RPMI8226 (cell line): ENCODE measurements at places on chromosomes 16 and 17.

DNA sequence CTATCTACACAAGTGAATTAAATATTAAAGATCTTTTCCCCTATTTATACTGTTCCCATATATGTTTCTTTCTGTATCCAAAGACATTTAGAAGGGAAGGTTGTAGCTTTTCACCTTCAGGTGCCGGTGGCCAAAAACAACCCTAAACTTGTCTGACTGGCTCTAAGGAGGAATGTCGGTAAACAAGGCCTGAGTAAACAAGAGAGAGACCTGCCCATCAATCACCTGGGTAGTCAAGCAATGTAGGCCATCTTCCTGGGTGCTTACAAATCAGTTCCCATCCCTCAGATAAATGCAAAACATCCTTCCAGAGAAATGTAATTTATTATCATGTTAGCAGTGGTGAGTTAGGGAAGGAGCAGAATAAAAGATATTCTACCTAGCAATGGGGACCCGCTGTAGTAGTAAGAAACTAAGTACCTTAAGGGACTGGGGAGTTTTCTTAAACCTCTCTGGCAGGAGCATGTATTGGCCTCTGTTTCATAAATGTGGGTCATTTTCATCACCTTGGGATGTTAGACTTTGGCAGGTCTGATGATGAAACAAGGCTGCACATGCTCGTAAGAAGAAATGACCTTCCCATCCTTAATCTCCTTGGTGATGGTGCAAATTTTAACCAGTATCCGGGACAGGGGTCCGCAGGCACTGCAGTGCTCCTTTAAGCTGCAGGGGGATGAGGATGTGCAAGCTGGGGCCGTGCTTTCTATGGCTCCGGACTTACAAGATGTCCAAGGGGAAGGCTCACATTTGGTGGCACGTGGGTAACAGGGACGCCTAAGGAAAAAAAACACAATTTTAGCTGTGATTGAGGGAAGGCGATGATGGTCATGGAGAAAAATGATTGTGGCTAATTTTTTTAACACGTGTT lies 8.4 kb downstream of the KRT39 start:
- DNase-seq: no peak

GRCh38 chr16:6195966-6196365 lies 1098.4 kb upstream of the EEF2KMT start:
- DNase-seq: no peak

DNA sequence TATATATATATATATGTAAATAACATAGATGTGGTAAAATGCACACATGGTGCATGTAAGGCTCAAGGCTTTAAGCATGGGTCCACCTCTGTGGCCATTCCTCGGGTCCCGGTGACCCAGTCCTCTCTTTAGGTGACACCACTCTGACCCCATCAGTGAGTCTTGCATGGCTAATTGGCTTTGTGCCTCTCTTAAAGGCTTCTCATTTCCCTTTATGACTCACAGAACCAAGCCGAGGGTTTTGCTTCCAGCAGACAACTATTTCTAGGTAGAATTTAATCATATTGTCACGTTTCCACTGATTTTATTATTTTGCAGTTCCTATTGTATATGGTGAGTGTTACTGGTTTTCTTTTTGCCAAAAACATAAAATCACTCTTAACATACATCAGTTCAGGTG lies 59.7 kb downstream of the PLCG2 start:
- DNase-seq: peak; percentile 34

DNA sequence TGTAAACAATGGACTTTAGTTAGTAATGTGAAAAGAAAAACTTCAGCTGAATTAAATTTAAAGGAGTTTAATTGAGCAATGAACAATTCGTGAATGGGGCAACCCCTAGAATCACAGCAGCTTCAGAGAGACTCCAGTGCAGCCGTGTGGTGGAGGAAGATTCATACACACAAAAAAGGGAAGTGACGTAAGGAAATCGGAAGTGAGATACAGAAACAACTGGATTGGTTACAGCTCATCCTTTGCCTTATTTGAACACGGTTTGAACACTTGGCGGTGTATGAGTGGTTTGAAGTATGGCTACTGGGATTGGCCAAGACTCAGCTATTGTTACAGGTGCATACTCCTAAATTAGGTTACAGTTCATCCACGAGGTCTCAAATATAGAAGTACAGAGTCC lies 460.4 kb upstream of the ASIC2 start:
- DNase-seq: peak; percentile 25

DNA sequence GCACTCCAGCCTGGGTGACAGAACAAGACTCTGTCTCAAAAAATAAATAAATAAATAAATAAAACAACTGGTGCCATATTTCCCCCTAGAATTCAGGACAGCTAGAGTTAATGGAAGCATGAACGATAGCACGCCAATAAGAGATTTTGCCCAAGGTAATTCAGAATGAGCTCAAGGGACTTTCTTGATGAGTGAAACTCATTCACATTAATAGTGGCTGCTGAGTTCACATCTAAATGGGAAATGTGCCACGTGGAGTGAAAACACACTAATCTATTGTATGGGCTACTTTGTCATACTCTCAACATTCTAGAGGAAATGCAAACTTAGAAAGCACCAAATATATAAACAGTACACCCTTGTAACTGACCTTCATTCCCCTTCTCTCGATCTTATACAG lies 47.4 kb upstream of the PSMD7 start:
- no peak for DNase-seq

- no peak for DNase-seq
Measured at GRCh38 chr17:603406-604114, 111.1 kb downstream of the VPS53 start.

GRCh38 chr17:44487170-44487569 lies 16.0 kb downstream of the GPATCH8 start:
- no peak for DNase-seq

GRCh38 chr16:72666267-72666666 lies 381.7 kb downstream of the ZFHX3 start:
- no peak for DNase-seq

DNA sequence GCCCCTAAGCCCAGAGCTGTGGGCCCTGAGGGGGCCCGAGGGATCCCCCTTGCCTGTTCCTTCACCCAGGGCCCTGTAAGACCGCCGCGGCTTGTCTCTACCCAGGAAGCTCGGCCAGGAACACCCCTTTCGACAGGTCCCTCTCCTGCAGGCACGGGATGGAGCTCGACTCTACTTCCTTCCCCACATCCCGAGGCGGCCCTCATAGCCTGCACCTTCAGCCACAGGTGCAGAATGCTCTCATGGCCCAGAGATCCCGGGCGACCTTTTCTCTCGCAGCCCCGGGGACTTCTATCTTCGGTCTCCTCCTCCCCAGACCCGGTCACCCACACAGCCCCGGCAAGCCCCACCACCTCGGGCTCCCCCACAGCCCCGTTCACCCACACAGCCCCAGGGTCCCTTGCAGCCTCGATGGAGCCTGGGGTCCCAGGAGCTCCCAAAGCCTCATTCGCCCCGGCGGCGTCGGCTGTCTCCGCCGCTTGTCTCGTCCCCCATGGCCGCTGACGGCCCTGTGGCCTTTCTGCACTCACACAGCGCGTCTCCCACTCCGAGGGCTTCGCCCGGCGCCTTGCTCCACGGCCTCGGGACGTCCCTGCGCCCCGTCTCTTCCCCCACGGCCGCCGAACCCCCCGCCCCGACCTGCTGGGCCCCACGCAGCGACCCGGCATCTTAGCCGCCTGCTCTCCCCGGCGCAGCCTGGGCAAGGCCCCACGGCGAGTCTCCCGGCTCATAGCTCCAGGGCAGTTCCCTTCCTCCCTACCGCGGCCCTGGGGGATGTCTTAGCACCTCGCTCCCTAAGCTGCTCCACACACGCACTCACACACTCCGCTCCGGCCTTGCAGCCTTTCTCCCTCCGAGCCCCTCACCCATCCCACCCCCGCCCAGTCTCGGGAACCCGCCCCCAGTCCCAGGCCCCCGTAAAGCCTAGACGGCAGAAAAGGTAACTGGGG lies 650 bp downstream of the KIAA0753 start:
- peak; percentile 43 for DNase-seq

GRCh38 chr16:30621765-30622164 lies 11.6 kb upstream of the ZNF689 start:
- no peak for DNase-seq

GRCh38 chr16:491220-491919 lies 36.1 kb upstream of the CAPN15 start:
- no peak for DNase-seq

DNA sequence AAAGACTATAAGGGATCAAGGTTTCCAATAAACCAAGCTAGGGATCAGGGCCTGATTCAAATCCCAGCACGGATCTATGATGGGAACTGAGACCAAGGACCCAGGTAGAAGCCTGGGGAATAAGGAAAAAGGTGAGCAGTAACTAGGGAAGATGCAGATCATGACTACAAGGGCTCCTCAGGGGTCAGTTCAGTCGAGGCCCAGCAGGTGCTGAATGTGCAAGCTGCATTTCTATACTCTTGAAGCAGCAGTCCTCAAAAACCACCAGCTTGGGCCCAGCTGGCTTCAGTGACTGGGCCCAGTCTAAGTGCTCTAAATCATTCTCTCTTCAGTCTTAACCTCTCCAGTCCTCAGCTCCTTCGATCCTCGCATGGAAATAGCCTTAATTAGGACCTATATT lies 228.8 kb upstream of the AXIN2 start:
- DNase-seq: no peak

DNA sequence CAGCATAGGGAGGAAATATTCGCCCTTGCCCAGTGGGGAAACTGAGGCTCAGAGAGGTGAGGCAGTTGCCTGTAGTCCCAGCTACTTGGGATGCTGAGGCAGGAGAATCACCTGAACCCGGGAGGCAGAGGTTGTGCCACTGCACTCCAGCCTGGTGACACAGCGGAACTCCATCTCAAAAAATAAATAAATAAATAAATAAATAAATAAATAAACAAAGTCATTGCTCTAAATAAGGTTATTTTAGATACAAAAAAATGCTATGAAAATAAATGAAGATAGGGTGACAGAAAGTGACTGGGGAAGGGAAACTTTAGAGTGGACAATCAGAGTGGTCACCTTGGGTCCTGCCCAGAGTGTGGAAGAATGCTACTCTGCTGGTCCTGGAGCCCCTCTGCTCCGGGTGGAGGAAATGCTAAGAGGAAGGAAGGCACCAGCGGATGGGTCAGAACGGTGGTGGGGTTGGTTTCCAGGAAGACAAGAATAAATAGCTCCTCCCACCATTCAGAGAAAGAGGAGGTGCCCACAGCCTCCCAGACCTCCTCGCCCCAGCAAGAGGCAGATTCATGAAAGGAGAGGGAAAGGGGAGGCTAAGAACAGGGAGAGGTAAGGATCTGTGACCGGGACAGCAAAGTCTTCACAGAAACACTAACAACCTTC lies 17.6 kb downstream of the TRPV3 start:
- DNase-seq: no peak

DNA sequence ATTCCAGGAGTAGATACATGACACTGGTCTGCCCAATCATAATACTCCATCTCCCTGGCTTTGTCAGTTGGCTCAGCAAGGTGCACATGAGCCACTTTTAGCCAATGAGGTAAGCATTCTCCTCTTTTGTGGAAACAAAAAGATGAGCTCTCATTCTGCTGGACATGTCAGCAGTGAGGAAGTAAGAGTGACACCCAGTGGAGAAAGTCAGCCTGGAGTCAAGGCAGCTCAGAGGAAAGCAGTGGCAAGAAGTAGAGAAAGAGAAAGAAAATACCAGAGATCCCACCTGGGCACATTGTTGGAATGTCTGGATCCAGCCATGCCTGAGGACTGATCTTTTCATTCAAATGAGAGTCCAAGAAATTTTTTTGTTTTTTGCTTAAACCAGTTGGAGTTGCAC lies 496.9 kb upstream of the C16orf82 start:
- DNase-seq: peak; percentile 20

DNA sequence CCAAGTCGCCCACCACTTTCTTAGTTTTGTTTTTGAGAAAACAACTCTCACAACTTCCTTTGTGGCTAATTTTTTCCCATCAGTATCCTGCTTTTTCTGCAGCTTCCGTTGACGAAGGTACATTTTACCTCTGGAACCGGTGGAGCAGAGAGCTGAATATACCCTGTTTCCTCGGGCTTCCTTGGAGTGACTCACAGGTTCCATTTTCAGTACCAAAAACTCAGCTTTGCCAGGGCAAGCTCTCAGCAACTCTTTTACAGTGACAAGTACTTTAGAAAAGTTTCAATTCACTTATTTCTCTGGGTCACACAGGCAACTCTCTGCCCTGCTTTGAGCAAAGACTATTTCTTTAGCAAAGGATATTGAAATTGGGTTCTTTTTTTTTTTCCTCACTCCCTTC lies 318.9 kb downstream of the SNX29 start:
- DNase-seq: no peak

DNA sequence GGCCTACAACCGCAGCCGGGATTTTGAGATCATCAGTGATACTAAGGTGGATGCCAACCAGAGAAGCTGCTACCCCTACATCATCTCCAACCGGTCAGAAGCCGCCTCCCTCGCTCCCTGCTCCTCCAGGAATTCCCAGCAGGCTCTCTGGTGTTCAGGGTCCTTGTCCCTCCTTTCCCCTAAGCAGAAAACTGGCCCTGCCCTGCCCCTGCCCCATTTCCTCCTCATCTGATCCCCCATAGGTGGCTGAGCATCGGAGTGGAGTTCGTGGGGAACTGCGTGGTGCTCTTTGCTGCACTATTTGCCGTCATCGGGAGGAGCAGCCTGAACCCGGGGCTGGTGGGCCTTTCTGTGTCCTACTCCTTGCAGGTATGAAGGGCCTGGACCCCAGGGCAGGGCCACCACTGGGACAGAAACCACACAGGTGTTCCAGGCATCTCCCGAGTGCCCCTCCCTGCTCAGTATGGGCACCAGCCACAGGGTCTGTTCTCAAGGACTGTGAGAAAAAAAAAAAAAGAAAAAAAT lies 29.8 kb downstream of the ANKRD40 start:
- no peak for DNase-seq

DNA sequence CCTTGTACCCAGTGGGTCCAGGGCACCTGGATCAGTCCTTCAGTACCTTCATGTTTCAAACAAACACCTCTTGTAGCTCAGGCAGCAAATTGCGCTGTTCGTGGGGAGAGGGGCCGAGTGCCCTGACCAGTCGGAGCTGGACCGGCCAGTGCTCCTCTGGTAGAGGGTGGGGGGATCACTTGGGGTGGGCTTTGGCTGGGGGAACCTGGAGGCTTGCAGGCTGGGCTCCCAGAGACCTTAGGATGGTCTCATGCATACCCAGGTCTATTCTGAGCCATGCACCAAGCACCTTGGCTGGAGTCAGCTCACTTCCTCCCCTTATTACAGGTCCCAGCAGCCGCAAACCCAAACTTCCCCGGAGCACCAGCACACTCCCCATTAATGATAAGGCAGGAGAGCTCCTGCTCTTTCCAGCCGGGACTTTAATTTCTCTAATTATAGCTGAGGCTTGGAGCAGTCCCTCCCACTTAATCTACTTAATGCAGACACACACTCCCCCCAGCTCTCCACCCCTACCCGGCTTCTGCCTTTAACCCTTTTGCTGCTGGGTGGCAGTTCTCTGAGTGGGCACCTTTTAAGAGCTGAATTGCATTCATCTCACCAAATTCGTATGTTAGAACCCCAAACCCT lies 26.3 kb upstream of the MGAT5B start:
- no peak for DNase-seq

DNA sequence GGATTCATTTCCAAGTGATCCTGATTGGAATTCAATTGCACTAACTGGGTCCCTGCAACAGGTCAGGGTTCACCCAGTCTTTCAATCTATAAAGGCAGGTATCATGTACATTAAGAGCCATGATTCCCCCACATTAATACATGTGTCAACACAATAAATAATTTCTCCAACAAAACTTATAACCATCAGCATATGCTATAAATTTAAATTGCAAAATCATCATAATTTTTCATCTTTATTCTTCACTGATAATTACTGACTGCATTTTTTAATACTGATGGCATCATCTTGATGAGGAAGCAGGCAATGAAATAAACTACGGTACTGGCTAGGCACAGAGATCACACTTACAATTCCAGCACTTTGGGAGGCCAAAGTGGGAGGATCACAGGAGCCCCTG lies 59.4 kb downstream of the ZFHX3 start:
- no peak for DNase-seq

- DNase-seq: peak; percentile 15
Measured at GRCh38 chr17:6231886-6232731, 161.9 kb downstream of the WSCD1 start.
